Small intestine (tissue), 16 donors: ENCODE measurements at places on chromosomes 1 and 21. TPM values are rescaled to one million over a fixed set of nuclear protein-coding genes. Genes with fewer than 3 reads are reported as not detected.

LIN28A gene
- 0.03 TPM for polyA plus RNA-seq

LCE1B gene
- not detected for polyA plus RNA-seq

DNA sequence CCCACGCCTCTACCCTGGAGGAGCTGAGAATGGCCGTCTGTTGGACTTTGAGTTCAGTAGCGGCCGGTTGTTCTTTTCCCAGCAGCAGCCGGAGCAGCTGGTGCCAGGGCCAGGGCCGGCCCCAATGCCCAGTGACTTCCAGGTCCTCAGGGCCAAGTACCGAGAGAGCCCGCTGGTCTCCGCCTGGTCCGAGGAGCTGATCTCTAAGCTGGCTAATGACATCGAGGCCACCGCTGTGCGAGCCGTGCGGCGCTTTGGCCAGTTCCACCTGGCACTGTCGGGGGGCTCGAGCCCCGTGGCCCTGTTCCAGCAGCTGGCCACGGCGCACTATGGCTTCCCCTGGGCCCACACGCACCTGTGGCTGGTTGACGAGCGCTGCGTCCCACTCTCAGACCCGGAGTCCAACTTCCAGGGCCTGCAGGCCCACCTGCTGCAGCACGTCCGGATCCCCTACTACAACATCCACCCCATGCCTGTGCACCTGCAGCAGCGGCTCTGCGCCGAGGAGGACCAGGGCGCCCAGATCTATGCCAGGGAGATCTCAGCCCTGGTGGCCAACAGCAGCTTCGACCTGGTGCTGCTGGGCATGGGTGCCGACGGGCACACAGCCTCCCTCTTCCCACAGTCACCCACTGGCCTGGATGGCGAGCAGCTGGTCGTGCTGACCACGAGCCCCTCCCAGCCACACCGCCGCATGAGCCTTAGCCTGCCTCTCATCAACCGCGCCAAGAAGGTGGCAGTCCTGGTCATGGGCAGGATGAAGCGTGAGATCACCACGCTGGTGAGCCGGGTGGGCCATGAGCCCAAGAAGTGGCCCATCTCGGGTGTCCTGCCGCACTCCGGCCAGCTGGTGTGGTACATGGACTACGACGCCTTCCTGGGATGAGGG is 28.5 kb upstream of the SPSB1 start:
- no peaks in the 10 kb centered on the region for H3K4me1 ChIP-seq
- H3K27ac ChIP-seq = no peak overlapping the region
- H3K36me3 ChIP-seq = no peaks in the 10 kb centered on the region
- no peak for DNase-seq
- no peak overlapping the region for H3K4me3 ChIP-seq

DNA sequence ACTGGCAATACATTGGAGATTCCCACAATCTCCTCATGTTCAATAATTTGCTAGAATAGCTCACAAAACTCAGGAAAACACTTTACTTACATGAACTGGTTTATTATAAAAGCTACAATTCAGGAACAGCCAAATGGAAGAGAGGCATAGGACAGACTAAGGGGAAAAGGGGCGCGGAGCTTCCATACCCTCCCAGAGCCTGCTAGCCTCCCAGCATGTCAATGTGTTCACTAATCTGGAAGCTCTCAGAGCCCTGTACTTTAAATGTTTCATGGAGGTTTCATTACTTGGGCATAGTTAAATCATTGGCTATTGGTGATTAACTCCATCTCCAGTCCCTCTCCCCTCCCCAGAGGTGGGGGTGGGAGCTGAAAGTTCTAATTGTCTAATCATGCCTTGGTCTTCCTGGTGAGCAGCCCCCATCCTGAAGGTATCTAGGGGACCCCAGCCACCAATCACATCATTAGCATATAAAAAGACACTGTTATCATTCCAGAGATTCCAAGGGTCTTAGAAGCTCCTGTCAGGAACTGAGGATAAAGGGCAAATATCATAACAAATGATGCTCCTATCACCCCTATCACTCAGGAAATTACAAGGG is 10.9 kb upstream of the DMRTB1 start:
- no peak overlapping the region for H3K4me3 ChIP-seq
- no peaks in the 10 kb centered on the region for H3K27me3 ChIP-seq
- DNase-seq = no peak
- no peak overlapping the region for H3K27ac ChIP-seq
- H3K36me3 ChIP-seq = no peaks in the 10 kb centered on the region
- H3K4me1 ChIP-seq = no peaks in the 10 kb centered on the region

GRCh38 chr1:36576118-36576517 is 93.4 kb upstream of the CSF3R start:
- no peaks in the 10 kb centered on the region for H3K4me1 ChIP-seq
- no peak overlapping the region for H3K4me3 ChIP-seq
- H3K27ac ChIP-seq = no peak overlapping the region

DNA sequence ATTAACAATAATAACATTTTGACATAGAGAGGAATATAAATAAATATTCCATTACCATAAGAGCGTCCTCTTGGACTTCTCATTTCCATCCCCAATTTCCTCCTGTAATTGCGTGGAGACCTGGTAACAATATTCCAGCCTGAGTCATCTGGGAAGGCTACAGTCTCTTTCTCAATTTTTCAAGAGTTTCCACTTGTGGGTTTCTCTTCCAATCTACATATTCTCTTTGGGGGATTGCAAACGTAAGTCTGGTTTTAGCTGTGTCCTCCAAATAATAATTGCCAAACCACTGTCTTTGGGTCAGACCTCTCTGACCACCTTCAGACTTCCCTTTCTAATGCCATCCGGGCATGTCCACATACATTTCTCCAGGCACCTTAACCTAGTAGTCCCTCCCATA is 124.5 kb upstream of the USP24 start:
- H3K27ac ChIP-seq = no peak overlapping the region
- H3K36me3 ChIP-seq = no peaks in the 10 kb centered on the region
- no peak for DNase-seq
- H3K4me1 ChIP-seq = no peaks in the 10 kb centered on the region

- no peak overlapping the region for H3K27ac ChIP-seq
- H3K27me3 ChIP-seq = no peaks in the 10 kb centered on the region
- H3K4me1 ChIP-seq = no peaks in the 10 kb centered on the region
- H3K4me3 ChIP-seq = no peak overlapping the region
Observed at GRCh38 chr1:2985067-2985561, 36.2 kb upstream of the ACTRT2 start.

DNA sequence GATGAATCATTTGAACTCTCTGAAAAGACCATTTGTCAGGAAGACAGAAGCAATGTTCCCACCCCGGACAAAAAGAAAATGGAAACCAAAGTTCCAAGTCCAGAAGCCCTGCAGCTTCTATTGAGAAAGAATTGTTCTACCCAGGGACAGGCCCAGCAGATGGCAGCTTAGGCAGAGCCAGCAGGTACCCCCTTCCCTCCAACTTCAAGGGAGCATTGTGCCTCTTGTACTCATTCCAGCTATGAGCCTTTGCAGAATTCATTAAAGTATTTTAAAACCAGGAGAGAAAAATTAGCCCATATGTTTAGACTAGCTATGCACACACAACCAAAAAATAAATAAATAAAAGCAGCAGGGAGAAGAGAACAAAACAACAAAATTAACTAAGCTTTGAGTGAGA is 85.2 kb upstream of the KCND3 start:
- no peak overlapping the region for H3K27ac ChIP-seq
- H3K4me1 ChIP-seq = no peaks in the 10 kb centered on the region
- no peaks in the 10 kb centered on the region for H3K27me3 ChIP-seq

GRCh38 chr1:29939079-29939478 is 702.8 kb downstream of the PTPRU start:
- no peak for DNase-seq
- no peaks in the 10 kb centered on the region for H3K4me1 ChIP-seq
- H3K27ac ChIP-seq = no peak overlapping the region
- no peaks in the 10 kb centered on the region for H3K27me3 ChIP-seq
- H3K36me3 ChIP-seq = no peaks in the 10 kb centered on the region

GRCh38 chr1:224519874-224520273 is 85.3 kb upstream of the WDR26 start:
- H3K4me3 ChIP-seq = no peak overlapping the region
- H3K36me3 ChIP-seq = no peaks in the 10 kb centered on the region
- H3K4me1 ChIP-seq = no peaks in the 10 kb centered on the region
- no peaks in the 10 kb centered on the region for H3K27me3 ChIP-seq
- no peak for DNase-seq
- no peak overlapping the region for H3K27ac ChIP-seq
